SIG-M5 (cell line): ENCODE measurements at places on chromosomes 2 and 18.

GRCh38 chr2:163919717-163920116 lies 183.9 kb upstream of the FIGN start:
- no peak for DNase-seq

DNA sequence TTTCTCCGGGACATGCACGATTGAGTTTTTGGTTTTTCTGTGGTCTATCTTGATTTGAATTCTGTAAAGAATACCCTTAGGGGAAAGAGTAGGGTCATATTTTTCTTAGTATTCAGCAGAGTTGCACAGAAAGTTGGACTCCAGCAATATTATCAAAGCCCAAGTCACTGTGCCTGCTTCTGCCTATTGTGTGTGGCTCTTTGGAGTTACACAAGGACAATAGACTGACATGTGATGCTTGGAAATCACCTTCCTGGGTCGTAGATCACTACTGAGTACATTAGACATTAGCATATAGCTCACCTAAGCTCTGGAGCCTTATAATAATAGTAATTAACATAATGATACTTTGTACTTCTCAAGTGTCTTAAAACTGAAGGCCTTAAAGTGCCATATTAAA lies 238.8 kb upstream of the FOSL2 start:
- no peak for DNase-seq

DNA sequence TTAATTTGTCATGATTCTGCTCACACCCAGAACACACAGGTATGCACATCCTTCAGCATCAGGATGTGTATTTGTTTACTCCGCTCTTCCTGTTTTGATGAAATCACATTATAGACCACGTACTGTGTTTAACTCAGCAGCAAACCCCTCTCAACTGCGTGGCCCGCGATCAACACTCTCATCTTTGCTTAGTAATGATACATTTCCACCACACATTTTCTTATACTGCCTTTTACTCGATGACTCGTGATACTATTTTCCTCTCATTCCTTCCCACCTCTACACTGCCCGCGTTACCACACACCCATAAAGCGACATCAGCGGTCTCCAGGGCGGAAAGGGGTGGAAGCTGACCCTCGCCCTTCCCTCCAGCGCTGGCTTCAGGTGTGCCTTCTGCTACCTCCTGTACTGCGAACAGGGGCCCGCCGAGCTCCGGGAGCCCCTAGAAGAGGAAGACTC lies 1.3 kb downstream of the NETO1 start:
- no peak for DNase-seq

DNA sequence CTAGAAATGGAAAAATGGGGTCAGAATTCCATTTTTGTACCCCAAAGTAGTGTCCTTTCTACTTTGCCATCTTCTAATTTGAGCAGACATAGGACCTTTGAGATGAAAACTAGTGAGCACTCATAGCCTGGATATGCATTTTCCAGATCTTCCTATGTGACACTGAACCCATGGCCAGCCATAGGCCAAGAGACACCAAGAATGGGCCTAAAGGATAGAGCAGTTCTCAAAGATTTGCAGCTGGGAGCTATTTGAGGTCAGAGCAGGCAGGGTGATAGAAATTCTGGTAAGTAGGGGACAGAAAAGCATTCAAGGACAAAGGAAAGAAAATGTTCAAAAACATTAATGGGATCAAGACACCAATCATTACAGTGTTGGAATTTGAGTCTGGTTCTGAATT lies 332.8 kb downstream of the MYCN start:
- no peak for DNase-seq

- no peak for DNase-seq
These were observed 690.5 kb downstream of the PLCL1 start for GRCh38 chr2:198494931-198495330.

DNA sequence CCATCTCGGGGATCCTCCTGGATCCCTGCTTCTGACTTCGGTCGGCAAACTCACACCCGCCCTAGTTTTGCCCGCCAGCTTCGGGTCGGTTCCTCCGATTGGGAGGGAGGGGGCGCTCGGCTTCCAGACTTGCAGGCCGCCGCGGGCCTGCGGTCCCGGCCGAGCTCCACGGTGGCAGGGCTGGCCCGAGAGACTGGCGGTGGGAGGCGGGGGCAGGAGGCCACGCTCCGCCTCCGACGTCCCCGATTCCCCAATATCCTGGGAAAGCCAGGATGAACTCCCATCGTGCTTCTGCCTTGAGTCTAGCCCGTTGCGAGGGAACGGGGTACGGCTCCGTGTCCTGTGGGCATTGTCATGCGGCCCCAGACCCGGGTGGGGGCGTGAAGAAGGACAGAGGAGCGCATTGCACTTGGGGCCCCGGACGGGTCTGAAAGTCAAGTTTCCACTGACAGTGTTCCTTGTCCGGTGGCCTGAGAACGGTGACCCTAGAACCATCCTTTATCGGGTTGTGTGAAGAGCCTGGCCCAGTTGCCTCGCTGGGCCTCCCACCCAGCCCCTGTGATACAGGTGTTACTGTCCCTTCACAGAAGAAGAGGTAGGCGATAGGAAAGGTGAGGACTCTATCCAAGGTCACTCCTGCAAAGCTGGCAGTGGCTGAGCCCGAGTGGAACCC lies 2.4 kb upstream of the INHBB start:
- no peak for DNase-seq
